ENCODE measurements at places on chromosomes 2 and 18.
A peak's percentile ranks its signal among the peaks of the same experiment; 100 is the strongest.

DNA sequence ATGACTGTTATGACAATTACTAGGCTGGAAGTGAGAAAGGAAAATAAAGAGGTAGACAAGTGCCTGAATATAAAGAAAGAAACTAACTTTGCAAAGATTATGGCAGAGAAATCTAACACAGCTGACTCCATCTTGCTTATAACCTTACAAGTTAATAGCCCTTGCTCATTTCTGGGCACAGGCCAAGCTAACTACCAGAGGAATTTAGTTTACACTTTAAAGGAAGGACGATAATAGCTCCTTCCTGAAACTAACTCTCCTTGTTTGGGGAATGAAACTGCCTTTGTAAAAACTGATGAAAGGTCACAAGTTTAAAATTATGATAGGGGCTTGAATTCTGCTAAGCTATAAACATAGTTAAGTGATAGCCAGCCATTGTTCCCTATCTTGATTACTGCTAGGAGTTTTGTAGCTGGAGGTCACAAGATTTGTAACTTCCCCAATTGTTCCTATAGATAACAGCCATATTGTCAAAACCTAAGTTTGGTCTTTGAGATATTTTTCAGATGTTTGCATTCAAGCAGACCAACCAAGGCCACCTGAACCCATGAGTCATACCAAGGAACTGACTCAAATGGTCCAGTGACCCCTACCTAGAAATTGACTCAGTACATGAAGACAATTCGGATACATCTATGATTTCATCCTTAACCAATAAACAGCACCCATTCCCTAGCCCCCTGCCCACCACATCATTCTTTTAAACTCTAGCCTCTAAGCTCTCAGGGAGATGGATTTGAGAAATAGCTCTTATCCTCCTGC is 209.2 kb upstream of the LRATD1 start:
- no peaks in the 10 kb centered on the region for H3K4me1 ChIP-seq
- H3K27ac ChIP-seq, result no peak overlapping the region
- DNase-seq, result no peak
- H3K27me3 ChIP-seq, result no peaks in the 10 kb centered on the region

DNA sequence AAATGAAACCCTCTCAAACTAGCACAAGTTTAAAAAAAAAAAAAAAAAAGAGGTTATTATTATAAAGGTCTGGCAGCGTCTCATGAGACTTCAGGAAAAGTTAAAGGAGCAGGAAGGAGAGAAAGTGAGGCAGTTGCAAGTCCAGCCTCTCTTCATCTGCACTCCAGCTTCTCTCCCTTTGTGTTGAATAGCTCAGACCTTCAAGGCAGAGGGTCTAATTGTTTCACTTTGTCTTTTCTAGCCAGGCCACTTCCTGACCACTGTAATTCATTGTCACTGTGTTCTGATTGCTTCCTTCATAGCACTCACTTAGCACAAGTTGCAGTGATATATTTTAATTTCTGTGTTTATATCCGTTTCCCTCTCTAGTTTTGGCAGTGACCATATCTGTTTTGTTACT is 99.9 kb downstream of the SPATS2L start:
- peak overlapping the region; percentile 95 for H3K27ac ChIP-seq
- DNase-seq, result no peak
- H3K36me3 ChIP-seq, result no peaks in the 10 kb centered on the region
- H3K4me1 ChIP-seq, result peaks cover 49% of the 10 kb centered on the region
- H3K27me3 ChIP-seq, result no peaks in the 10 kb centered on the region

- no peak overlapping the region for H3K27ac ChIP-seq
- H3K4me1 ChIP-seq, result peaks cover 12% of the 10 kb centered on the region
Observed at GRCh38 chr2:109636317-109636716, 22.2 kb downstream of the SOWAHC start.

- H3K4me3 ChIP-seq, result no peak overlapping the region
- DNase-seq, result no peak
- no peaks in the 10 kb centered on the region for H3K36me3 ChIP-seq
- H3K27me3 ChIP-seq, result peaks cover 3% of the 10 kb centered on the region
- H3K4me1 ChIP-seq, result no peaks in the 10 kb centered on the region
- no peak overlapping the region for H3K27ac ChIP-seq
Observed at GRCh38 chr2:141652308-141652707, 478.5 kb downstream of the LRP1B start.

DNA sequence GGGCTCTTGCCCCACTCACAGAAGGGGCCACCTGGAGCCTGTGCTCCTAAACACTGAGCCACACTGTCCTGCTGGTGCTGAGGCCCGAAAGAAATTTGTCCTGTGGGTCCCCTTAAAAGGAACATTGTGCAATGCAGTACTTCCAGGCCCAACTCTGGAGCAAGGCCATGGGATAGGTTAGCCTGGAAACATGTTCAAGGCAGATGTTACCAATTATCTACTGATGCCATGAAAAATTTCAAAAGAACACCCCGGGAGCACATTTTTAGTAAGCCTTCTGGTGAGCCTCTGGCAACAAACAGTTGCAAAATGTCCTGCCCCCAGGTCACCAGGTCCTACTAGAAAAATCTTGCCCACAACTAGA is 12.3 kb upstream of the PTMA start:
- no peak overlapping the region for H3K27ac ChIP-seq
- no peak for DNase-seq
- H3K4me3 ChIP-seq, result no peak overlapping the region
- no peaks in the 10 kb centered on the region for H3K36me3 ChIP-seq
- H3K27me3 ChIP-seq, result no peaks in the 10 kb centered on the region

GRCh38 chr2:120820953-120821279 is 85.2 kb downstream of the GLI2 start:
- H3K27ac ChIP-seq, result no peak overlapping the region
- no peak overlapping the region for H3K4me3 ChIP-seq
- no peak for DNase-seq
- no peaks in the 10 kb centered on the region for H3K4me1 ChIP-seq
- no peaks in the 10 kb centered on the region for H3K36me3 ChIP-seq

Data from RWPE2 (cell line).